ENCODE measurements at places on chromosomes 7 and 10.

- DNase-seq = no peak
Observed at GRCh38 chr7:105131033-105131656, 117.1 kb downstream of the KMT2E start.

- no peak for DNase-seq
Observed at GRCh38 chr10:126029999-126030398, 133.6 kb downstream of the FANK1 start.

DNA sequence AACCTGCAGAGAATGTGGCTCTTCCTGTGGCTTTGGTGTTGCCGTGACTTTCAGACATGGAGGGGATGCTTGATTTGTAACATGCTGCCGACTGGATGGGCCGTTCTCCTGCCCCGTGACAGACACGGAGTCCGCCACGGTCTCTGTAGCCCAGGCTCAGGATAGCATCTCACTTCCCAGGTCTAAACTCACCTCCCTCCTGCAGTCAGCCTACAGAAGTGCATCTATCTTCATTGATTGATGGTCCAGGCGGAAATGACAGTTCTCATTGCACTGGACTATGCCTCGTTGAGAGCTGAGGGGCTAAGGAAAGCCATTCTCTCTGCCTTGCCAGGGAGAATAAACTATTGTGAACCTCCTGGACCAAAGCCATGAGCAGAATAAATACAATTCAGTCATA is 77.5 kb downstream of the CHN2 start:
- no peak for DNase-seq

GRCh38 chr10:114386452-114386851 is 17.9 kb downstream of the AFAP1L2 start:
- no peak for DNase-seq

GRCh38 chr10:48466611-48467240 is 138.1 kb downstream of the ARHGAP22 start:
- DNase-seq = no peak

DNA sequence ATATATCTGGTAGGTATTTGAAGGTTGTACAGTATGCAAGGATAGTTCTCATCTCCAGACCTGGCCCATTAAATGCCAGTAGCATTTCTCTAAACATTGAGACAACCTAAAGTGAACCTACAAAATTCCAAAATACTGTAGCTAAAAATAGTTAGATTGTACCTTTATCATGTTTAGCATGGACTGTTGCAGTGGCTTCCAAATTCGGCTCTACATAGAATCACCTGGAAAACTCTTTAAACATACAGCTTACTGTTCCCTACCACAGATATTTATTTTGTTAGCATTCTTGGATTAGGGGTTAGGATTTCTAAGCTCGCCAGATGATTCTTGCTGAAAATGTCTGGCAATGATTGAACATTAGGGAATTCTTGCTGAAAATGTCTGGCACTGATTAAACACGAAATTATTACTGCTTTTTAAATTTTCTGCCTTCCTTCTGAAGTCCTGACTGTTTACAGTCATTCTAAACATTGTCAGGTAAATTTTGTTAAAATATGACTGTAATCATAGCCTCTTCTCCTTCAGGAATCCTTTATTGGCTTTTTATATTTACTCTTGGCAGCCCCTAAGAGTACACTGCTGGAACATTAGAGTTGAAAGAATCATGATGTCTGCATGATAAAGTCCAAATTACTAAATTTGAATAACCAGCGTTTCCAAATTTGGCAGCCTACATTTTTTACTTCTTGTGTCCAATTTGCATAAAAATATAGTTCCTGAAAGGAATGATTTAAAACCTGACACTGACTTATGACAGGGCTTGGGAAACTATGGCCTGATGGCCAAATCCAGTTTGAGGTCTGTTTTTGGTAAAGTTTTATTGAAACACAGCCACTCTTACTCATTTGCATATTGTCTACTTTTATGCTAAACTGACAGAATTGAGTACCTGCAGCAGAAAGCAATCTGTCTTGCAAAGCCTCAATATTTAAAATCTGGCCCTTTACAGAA is 40.3 kb downstream of the SHOC2 start:
- DNase-seq = no peak

DNA sequence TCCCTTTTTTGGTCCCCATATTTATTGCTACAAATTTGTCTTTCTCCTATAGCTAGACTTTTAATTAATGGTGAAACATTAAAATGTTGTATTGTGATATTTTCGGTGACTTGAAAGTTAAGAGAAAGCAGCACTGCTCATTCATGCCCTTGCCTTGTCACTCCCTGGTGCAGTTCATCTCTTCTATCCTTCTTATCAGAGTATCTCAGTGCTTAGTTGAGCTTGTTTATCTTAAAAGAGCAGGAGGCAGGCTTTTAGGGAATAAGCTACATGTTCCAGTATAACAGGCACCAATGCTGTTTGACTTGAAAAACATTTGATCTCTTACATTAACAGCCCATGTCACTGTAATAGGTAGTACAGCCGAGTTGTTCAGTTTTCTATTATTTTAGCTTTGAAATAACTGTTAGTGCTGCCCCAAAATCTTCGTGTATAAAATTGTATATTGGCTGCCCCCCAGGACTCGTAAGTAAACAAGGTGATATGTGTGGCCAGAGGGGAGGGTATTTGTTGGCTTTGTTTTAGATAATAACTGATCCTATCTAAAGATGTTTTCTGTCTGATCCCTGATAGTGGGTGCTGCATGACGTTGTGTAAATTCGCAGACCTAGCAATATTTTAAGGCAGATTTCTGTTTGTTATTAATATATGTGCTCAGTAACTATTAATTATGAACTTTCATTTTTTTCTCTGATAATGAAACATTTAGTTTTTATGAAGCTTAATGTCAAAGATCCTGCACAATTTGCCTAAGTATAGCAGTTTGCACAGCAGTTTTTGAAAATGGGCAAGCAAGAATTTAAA is 96.5 kb downstream of the BTRC start:
- no peak for DNase-seq

- no peak for DNase-seq
Observed at GRCh38 chr7:127473409-127473808, 80.9 kb upstream of the ZNF800 start.

DNA sequence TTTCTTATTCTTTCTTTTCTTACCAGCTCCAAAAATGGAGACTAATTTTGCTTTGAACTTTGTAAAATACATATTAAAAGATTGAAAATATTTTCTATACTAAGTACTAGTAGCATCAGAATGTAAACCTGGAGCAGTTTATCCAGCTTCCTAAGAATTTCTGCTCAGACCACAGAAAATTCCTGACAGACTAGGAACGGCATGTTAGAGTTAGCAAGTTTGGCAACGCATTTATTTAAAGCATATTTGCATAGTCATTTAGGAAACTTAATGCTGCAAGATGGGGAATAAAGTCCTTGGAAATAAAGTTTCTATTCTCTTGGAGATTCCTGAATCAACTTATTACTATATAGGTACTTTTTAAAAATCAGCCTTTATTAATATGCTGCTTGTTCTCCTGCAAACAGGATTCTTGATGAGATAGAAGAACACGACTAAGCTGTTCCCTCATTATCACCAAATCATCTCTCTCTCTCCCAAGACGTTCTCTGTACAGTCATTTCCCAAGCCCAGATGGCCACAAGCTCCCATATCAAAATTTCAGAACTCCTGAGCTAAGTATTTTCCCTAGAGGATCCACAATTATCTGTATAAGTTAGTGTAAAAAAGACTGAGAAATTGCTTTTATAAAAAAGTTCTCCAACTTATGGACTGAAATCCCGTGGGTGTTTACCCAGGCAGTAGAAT is 305.8 kb upstream of the NEBL start:
- DNase-seq = no peak

GRCh38 chr10:70363292-70363691 is 19.1 kb downstream of the LRRC20 start:
- no peak for DNase-seq

GRCh38 chr7:129886167-129886817 is 66.5 kb downstream of the UBE2H start:
- no peak for DNase-seq

GRCh38 chr10:121425623-121426022 is 172.6 kb downstream of the FGFR2 start:
- DNase-seq = no peak

GRCh38 chr7:130486114-130486953 is 5.6 kb upstream of the MEST start:
- peak; percentile 17 for DNase-seq

GRCh38 chr10:11300026-11300425 is 282.4 kb downstream of the CELF2 start:
- DNase-seq = no peak

- no peak for DNase-seq
Observed at GRCh38 chr7:73536479-73536878, 14.4 kb upstream of the BAZ1B start.

DNA sequence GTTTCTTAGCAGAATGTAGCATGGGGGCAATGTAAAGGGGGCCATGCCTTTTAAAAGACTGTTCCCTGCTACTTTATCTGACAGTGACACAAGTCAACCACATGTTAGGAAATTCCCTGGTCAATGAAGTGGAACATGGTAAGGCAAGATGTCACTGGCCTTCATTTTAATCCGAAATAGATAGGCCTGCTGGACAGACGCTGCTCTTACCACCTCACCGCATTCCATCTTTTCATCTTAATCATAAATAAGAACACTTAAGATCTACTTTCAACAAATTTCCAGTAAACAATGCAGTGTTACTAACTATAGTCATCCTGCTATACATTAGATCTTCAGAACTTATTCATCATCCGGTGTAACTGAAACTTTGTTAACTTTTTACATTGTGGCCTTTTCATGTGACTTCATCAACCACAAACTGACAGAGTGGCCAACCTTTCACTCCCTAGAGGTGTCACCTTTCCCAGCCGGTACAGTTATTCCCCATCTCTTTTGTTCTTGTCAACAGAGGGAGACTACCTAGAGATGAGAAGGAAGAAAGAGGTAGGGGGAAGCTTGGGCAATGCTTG is 15.6 kb downstream of the ASB4 start:
- DNase-seq = peak; percentile 53

GRCh38 chr10:11096422-11096821 is 78.8 kb downstream of the CELF2 start:
- no peak for DNase-seq

- DNase-seq = no peak
Observed at GRCh38 chr10:131872011-131872826, 28.6 kb upstream of the PPP2R2D start.

- peak; percentile 48 for DNase-seq
Observed at GRCh38 chr7:95636140-95636940, 40.0 kb upstream of the PDK4 start.

- no peak for DNase-seq
Observed at GRCh38 chr7:20558963-20559716, 56.3 kb upstream of the ABCB5 start.

DNA sequence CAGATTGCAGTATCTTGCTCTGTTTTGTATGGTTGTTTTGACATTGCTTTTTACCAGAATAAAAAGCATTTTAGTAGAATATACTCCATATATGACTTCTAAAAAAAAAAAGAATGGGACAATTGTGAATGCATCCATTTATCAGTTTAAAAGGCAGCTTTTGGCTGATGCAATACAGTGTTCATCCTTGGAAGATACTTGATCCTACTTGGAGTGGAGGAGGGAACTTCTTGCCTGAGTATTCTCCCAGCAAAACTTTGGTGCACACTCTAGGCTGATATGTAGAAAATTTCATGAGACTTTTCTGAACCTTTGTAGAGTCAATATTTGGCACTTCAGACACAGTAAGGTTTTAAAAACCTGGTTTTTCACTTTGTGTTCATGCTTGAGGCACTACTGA is 40.2 kb downstream of the WDR11 start:
- no peak for DNase-seq

DNA sequence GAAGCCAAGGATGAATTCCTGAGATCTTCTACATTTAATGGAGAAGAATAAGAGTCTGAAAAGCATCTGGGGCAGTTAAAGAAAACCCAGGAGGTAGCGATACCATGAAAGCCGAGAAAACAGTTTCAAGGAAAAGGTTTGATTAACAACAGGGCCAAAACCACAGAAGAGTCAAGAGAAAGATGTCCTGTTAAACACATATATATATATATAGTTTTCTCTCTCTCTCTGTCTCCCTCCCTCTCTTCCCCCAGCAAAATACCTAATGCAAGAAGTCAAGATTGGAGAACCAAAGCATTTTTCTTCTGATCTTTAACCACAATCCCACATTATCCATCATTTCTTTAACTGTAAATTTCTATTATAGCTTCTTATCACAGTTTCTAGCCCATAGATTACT is 261.4 kb downstream of the SNX13 start:
- no peak for DNase-seq

Measured in RPMI7951 (cell line).